Mammary microvascular endothelial cell (primary cell): ENCODE measurements at places on chromosomes 11 and 22. TPM values are rescaled to one million over a fixed set of nuclear protein-coding genes. Genes with fewer than 3 reads are reported as not detected.

SCARF2 gene
- total RNA-seq = 8.6 and 10.1 TPM in 2 replicates

BIRC3 gene
- 10.7 and 11.2 TPM in 2 replicates for total RNA-seq

MTMR3 gene
- total RNA-seq = 11.9 and 12.8 TPM in 2 replicates

LRRC4C gene
- not detected in 2 replicates for total RNA-seq

CCDC117 gene
- total RNA-seq = 17.2 and 19.4 TPM in 2 replicates

C11orf58 gene
- total RNA-seq = 135 and 139 TPM in 2 replicates

CASP4 gene
- total RNA-seq = 205 and 223 TPM in 2 replicates

UPK3A gene
- total RNA-seq = not detected in 2 replicates

MS4A3 gene
- total RNA-seq = not detected in 2 replicates

LRRC75B gene
- total RNA-seq = 3.8 and 4.0 TPM in 2 replicates

CRELD2 gene
- 68.0 and 88.2 TPM in 2 replicates for total RNA-seq

PTPN5 gene
- not detected in 2 replicates for total RNA-seq

MS4A13 gene
- not detected in 2 replicates for total RNA-seq

SCGB1A1 gene
- total RNA-seq = not detected in 2 replicates

POU2AF1 gene
- not detected in 2 replicates for total RNA-seq

OR10A3 gene
- not detected in 2 replicates for total RNA-seq
